ENCODE measurements at places on chromosomes 7 and 10.

DNA sequence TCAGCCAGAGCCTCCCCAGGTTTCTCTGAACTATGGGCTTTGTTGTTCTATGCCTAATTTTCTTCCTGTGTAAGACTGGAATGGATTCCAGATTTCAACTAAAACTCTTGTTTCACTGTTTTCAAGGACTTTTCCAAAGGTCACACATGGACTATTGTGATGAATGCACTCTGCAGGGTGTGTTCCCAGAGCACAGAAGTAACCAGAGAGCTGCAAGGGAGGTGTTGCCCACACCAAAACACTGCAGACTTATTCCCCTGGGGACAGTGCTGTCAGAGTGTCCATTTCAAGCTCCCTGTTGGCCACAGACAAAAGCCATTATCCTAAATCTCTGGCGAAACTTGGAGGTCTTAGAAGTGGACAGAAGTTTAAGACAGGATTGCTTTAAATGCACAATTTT, 231.6 kb downstream of the TRIL start:
- DNase-seq: peak; percentile 59

- DNase-seq: peak; percentile 93
These were observed 157.3 kb downstream of the CTTNBP2 start for GRCh38 chr7:117715784-117716445.

DNA sequence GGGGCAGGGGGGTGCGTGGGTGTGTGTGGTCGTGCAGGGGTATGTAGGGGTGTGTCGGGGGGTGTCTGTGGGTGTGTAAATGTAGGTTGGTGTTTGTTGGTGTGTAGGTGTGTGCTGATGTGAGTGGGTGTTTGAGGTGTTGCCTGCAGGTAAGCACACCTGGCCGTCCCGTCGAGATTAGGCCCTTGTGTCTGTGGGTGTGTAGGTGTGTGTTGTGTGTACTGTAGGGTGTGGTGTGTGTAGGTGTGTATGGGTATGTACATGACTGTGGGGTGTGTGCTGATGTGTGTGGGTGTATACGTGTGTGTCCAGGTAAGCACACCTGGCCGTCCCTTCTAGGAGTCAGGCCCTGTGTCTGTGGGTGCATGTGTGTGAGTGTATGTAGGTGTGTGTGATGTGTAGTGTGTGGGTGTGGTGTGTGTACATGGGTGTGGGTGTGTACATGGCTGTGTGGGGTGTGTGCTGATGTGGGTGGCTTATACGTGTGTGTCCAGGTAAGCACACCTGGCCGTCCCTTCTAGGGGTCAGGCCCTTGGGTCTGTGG, 15.8 kb downstream of the FAM20C start:
- no peak for DNase-seq

DNA sequence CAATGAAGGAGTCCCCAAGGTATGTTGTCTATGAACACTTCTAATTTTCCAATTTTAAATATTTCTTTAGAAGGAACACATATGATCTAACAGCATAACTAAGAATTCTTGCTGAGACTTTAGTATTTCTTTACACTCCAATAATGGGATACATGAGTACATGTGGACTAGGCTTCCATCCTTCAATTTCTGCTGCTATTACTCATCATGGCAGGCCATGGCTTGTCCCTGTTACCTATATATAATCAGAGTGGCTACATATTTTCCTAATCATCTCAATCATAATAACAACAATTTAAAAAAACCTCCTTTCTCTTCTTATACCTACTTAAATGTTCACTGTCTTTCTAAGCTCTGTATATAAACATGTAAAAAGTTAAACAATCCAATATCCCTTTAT, 60.3 kb upstream of the TAC1 start:
- no peak for DNase-seq

DNA sequence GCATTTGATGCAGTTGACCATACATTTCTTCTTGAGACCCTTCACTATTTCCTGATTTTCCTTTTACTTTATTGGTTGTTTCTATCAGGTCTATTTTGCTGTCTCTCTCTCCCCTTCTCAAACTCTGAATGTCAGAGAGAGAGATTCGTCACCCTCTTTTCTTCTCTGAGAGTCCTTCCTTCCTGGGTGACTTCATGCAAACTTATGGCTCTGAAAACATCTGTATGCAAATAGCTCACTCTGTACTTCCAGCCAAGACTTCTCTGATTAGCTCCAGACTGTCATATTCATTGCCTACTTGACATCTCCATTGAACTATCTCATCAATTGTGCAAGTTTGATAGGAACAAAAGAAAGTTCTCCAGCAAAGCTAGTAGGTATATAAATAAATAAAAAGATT, 191.7 kb upstream of the KLF6 start:
- no peak for DNase-seq

DNA sequence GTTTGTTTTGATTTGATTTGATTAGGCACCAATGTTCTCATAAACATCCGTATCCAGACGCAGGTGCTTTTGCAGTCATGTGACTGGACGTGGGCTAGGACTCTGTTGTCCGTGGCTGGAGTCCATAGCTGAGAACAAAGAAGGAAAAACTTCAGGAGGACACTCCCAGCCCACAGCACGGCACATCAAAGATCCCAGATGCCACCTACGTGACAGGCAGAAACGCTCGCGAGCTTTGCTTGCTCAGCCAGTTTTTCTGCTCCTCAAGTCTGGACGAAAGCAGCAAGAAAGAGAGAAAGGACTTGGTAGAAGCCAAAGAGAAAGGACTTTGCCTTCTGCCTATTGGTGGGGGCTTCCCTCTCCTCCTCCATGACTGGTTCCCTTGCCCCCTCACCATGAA, 6.9 kb upstream of the ZKSCAN1 start:
- DNase-seq: no peak

Measured in pons (tissue), 1 donor.